ENCODE measurements at places on chromosomes 12 and 14.
A peak's percentile ranks its signal among the peaks of the same experiment; 100 is the strongest.

DNA sequence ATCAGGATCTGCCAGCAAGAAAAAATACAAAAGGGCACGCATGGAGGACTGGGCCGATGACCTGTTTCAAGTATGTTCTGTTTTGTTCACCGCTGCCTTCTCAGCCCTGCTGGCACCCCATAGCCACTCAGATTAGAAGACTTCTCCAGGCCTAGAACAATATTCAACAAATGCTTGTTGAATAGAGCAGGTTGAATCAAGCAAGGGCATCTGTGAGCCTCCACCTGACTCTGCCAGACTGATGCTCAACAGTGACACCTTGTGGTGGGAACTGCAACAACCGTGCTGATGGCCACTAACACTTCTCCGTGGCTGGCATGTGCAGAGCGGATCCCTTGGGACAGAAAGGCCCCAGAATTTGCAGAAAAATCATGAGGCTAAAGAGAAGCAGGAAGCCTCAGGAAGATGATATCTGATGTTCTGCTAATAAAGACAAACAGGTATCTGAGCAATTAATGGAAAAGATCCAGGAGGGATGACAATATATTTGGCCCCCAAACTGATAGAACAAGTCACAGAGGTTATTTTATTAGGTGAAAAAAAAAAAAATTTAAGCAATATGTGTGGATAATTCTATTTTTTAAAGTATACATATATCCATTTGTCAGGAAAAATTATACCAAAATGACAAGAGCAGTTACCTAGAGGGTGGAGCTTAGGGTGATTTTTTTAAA lies 114.3 kb downstream of the KSR2 start:
- DNase-seq, result peak; percentile 75

DNA sequence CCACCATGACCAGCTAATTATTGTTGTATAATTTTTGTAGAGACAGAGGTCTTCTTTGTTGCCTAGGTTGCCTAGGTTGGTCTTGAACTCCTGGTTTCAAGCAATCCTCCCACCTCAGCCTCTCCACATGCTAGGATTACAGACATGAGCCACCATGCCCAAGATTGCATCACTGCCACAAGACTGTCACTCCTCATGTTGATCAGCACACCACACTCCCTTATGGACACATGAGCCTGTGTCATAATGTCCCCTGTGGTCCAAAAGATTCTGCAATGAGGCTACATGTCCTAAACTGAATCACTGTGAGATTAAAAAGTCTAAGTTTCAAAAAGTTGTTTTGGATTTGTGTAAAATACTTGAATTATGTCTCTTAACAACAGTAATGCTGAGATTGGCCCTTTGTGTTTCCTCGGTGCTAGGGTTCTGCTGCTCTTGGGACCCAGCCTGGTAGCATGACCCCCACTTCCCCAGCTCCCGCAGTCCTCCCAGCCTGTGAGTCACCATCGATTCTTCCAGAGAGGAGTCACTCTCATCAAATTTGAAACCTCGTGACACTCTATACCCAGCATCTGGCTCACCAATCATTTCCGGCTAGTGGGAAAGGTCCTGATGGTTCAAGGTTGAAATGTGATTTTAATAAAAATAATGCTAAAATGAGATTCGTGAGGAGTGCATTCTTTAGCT lies 890.9 kb downstream of the VRK1 start:
- no peak for DNase-seq

- peak; percentile 61 for DNase-seq
Observed at GRCh38 chr14:70622111-70622712, 19.5 kb upstream of the TTC9 start.

GRCh38 chr12:1917172-1918070 lies 1.0 kb downstream of the CACNA2D4 start:
- peak; percentile 3 for DNase-seq

- no peak for DNase-seq
Observed at GRCh38 chr14:37673439-37673838, 78.0 kb downstream of the TTC6 start.

DNA sequence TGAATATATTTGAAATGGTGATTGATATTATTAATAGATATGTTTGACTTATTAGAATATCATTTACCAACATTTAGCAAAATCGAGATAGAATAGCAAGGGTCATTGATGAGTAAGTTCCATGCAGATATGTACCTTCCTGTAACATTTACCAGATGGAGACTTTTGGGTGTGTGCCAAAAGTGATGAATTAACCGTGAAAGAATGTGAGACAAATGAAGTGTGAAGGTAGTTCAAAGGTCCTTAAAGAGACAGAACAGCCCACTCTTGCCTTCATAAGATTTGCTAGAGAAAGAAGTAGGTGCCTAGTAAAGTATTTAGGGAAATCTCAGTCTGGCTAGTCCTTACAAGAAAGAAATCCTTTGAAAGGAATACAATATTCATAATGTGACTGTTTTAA lies 45.5 kb downstream of the FGD4 start:
- no peak for DNase-seq

DNA sequence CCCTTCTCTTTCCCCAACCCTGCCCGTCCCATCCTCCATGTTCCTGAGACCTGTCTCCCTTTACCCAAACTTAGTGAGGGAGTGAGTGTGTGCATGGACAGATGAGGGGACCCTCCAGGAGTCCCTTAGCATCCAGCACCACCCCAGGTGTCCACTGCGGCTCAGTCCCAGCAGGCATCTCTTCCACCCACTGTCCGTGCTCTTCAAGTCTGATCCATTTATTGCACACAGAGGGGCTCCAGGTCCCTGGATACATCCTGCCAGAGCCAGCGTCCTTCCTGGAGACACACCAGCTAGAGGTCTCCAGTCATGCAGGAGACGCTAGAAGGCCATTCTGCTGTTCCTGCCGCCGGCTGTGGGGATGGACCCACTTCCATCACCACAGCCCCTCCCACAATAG lies 239.2 kb downstream of the ADGRD1 start:
- no peak for DNase-seq

DNA sequence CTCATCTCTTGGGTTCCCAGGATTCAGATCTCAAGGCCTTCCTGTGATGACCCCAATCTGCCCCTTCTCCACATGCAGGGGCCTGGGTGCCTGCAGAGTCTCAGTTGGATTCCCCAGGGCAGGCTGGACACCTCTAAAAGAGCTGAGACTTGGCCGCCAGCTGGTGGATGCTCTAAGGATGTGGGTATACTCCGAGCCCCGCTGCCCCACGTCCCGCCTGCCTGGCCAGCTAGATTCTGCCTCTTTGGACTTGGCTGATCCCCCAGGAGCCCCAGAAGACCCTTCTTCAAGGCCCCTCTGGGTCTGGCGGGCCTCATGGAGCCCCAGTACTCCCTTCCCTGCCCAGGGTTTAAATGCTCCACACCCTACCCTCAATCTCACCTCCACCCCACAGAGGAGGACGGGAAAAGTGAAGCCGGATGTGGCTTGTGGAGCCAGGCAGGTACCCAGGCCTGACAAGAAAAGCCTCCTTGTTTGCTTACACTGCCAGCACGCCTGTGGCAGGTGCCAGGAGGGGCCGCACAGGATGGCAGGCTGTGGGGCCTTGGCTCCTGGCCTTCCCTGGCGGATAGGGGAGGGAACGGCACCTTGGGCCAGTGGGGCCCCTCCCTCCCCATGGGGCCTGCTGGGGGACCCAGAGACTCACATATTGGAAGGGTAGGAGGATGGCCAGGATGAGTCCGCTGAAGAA lies 15.1 kb downstream of the FAIM2 start:
- no peak for DNase-seq

GRCh38 chr12:29234965-29235626 lies 86.0 kb downstream of the FAR2 start:
- DNase-seq, result no peak

GRCh38 chr12:11765817-11766794 lies 116.6 kb downstream of the ETV6 start:
- DNase-seq, result no peak
